ENCODE measurements at places on chromosomes 2 and 18. TPM values are rescaled to one million over a fixed set of nuclear protein-coding genes. Genes with fewer than 3 reads are reported as not detected.
A peak's percentile ranks its signal among the peaks of the same experiment; 100 is the strongest.

- no peak for DNase-seq
- H3K27me3 ChIP-seq = no peaks in the 10 kb centered on the region
- H3K36me3 ChIP-seq = no peaks in the 10 kb centered on the region
- no peak overlapping the region for H3K4me3 ChIP-seq
- H3K4me1 ChIP-seq = peaks cover 3% of the 10 kb centered on the region
- H3K27ac ChIP-seq = no peak overlapping the region
These were observed 70.4 kb upstream of the ST6GAL2 start for GRCh38 chr2:106956416-106956815.

- H3K36me3 ChIP-seq = no peaks in the 10 kb centered on the region
- no peak overlapping the region for H3K27ac ChIP-seq
- no peaks in the 10 kb centered on the region for H3K4me1 ChIP-seq
- H3K27me3 ChIP-seq = no peaks in the 10 kb centered on the region
These were observed 93.2 kb upstream of the CBLN2 start for GRCh38 chr18:72637299-72637698.

DNA sequence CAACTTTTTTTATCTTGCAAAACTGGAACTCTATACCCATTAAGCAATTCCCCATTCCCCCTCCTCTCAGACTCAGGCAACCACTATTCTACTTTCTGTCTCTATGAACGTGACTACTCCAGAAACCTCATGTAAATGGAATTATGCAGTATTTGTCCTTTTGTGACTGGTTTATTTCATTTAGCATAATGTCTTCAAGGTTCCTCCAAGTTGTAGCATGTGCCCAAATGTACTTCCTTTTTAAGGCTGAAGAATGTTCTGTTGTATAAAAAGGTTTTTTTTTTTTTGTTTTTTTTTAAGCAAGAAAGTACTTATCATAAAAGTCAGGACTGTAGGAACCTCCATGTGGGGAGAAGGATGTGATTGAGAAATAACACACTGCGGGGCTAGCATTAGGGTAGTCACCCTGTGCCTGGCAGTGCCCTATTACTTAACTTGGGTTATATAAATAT is 262.9 kb upstream of the FBXO11 start:
- no peak overlapping the region for H3K27ac ChIP-seq
- no peaks in the 10 kb centered on the region for H3K36me3 ChIP-seq
- H3K4me1 ChIP-seq = no peaks in the 10 kb centered on the region
- H3K4me3 ChIP-seq = no peak overlapping the region
- no peaks in the 10 kb centered on the region for H3K27me3 ChIP-seq

DNA sequence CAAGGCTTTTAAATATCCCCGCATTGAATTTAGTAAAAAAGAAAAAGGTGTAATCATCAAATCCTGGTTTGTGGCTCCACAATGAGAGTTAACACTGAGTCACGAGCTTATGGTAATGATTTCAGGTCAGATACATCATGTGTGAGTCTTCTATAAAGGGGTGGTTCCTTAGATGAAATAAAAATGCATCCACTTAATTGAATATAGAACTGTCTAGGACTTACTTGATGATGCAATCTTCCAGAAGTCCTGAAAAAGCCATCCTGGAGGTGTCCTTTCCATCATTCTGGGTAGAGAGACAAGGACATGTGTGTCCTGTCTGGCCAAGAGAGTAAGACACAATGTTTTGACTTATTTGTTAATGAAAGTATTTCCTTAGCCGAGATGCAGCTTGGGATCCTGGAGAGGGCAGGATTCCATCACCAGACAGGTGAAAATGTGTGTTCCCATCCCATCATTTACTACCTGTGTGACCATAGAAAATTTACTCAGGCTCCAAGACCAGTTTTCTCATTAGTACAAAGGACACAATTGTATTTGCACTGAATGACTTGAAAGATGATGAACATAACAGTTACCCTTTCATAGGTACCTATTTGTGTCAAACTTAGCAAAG is 1539.8 kb upstream of the PIK3C3 start:
- no peak overlapping the region for H3K27ac ChIP-seq
- peaks cover 17% of the 10 kb centered on the region for H3K4me1 ChIP-seq
- no peaks in the 10 kb centered on the region for H3K27me3 ChIP-seq
- no peak overlapping the region for H3K4me3 ChIP-seq
- DNase-seq = no peak
- no peaks in the 10 kb centered on the region for H3K36me3 ChIP-seq

DNA sequence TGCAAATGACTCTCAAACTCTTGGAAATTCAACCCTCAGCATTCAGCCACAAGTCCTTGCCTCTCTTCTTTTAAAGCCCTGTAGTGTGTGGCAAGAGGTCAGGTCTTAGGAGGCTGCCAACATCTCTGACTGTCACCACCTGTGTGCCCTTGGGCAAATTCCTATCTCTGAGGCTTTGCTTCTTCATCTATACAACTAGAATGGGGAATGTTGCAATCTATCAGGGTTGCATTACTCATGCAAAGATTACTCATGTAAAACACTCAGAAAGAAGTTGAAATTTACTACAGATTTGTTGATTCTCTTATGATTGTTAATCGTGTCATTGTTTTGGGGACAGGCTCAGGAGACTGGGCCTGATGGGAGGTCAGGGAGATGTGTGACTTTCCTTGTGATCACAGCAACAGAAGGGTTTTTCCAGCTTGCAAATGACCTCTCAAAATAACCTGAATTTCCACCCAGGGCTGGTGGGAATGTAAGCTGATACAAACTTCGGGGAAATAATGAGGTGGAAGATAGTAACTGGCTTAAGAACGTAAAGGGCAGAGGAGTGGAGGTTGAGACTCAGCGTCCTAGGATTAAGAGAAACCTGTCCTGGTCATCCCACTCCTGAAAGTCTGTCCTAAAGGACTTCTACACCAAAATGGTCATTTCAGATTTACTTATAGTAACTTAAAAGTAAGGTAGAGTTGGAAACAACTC is 32.1 kb upstream of the SIGLEC15 start:
- H3K27ac ChIP-seq = no peak overlapping the region
- DNase-seq = no peak
- H3K27me3 ChIP-seq = no peaks in the 10 kb centered on the region
- H3K4me3 ChIP-seq = no peak overlapping the region
- H3K4me1 ChIP-seq = no peaks in the 10 kb centered on the region
- peaks cover 2% of the 10 kb centered on the region for H3K36me3 ChIP-seq

DNA sequence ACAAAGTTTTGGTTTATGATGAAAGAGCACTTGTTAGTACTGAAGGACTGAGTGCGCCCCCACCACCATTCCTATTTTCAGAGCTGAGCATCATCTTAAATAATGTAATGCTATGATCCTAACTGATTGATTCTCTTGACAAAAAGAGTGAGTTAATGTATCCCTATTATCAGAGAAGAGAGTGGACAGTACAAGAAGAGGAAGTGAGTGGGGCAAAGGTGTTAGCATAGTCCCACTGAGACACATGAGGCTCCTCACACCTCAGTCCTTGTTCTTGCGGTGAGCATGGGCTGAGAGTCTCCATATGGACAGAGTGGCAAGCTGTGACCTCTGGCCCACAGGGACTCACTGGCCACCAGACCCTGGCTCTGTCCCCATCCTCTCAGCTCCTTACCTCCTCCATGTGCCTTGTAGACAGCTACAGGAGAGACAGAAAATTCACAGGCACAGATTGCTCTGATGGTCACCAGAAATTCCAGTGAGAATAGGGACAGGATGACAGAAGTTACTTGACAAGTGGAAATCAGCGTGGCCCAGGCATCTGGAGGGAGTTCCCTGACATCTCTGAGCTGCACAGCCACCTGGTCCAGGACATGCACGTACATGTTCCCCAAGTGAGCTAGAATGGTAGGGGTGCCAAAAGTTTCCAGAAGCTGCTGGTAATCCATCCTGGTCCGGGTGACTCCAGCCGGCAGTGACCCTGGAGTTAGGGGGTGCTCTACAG is 32.6 kb downstream of the NAPG start:
- H3K27me3 ChIP-seq = peaks cover 19% of the 10 kb centered on the region
- H3K36me3 ChIP-seq = peaks cover 10% of the 10 kb centered on the region
- H3K4me3 ChIP-seq = no peak overlapping the region
- no peak for DNase-seq
- peaks cover 15% of the 10 kb centered on the region for H3K4me1 ChIP-seq

DNA sequence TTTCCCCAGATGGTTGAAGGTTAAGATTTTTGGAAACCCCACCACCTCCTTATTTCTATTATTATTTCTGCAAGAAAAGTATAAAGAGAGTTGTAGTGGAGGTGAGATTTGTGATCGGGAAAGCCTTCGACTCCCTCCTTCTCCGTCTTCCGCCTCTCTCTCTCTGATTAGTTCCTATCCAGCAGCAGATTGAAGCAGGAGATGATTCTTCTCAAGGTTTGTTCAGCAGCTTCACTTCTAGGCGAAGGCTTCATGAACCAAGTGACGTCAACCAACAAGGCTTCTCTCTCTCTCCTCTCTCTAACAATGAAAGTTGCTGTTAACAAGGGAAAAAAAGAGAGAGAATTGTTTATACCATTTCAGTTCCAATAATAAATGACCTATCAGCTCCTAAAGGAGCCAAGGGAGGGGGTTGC is at the start of gene BAZ2B:
Gene BAZ2B, minus strand, starts transcription at position 263 of the 416 bp plus-strand sequence. CDS start 137,829 bp downstream, outside the sequence.
- peaks cover 10% of the 10 kb centered on the region for H3K36me3 ChIP-seq
- H3K27me3 ChIP-seq = peaks cover 21% of the 10 kb centered on the region
- H3K27ac ChIP-seq = peak within 1 kb of the TSS; percentile 99
- peaks cover 13% of the 10 kb centered on the region for H3K4me1 ChIP-seq
- peak within 1 kb of the TSS; percentile 98 for H3K4me3 ChIP-seq

DNA sequence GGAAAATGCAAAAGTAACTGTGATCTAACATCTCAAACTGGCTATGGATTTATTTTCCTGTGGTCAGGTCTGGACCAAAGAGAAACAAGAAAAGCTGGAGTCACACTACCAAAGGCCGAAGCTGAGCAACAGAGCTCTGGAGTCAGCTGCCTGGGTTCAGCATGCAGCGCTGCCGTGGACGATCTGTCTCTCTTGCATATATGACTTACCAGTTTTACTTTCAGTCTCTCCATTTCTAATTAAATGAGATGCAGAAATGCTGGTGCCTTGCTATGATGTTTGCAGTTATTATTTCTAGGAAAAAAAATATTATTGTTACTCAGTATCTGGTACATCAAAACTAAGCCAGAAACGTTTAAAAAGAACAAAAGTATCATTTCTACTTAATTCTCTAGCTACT is 813.2 kb downstream of the RNF144A start:
- no peaks in the 10 kb centered on the region for H3K27me3 ChIP-seq
- no peaks in the 10 kb centered on the region for H3K4me1 ChIP-seq
- no peaks in the 10 kb centered on the region for H3K36me3 ChIP-seq
- no peak overlapping the region for H3K4me3 ChIP-seq

DNA sequence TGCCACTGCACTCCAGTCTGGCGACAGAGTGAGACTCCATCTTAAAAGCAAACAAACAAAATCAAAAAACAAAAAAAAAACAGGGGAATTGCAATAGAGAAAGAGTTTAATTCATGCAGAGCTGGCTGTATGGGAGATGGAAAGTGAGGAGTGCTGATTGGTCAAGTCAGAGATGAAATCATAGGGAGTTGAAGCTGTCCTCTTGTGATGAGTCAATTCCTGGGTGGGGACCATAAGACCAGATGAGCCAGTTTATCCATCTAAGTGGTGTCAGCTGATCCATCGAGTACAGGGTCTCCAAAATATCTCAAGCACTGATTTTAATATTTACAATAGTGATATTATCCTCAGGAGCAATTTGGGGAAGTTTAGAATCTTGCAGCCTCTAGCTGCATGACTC is 45.3 kb downstream of the FRZB start:
- H3K36me3 ChIP-seq = no peaks in the 10 kb centered on the region
- no peak overlapping the region for H3K4me3 ChIP-seq
- no peak overlapping the region for H3K27ac ChIP-seq
- no peaks in the 10 kb centered on the region for H3K27me3 ChIP-seq
- peaks cover 8% of the 10 kb centered on the region for H3K4me1 ChIP-seq
- no peak for DNase-seq

DNA sequence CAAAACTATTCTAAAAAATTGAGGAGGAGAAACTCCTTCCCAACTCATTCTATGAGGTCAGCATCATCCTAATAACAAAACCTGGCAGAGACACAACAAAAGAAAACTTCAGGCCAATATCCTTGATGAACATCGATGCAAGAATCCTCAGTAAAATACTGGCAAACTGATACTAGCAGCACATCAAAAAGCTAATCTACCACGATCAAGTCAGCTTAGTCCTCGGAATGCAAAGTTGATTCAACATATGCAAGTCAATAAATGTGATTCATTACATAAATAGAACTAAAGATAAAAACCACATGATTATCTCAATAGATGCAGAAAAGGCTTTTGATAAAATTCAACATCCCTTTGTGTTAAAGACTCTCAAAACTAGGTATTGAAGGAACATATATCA is 63.1 kb downstream of the EHBP1 start:
- no peak for DNase-seq
- peaks cover 4% of the 10 kb centered on the region for H3K36me3 ChIP-seq
- no peaks in the 10 kb centered on the region for H3K4me1 ChIP-seq
- H3K27me3 ChIP-seq = no peaks in the 10 kb centered on the region

DNA sequence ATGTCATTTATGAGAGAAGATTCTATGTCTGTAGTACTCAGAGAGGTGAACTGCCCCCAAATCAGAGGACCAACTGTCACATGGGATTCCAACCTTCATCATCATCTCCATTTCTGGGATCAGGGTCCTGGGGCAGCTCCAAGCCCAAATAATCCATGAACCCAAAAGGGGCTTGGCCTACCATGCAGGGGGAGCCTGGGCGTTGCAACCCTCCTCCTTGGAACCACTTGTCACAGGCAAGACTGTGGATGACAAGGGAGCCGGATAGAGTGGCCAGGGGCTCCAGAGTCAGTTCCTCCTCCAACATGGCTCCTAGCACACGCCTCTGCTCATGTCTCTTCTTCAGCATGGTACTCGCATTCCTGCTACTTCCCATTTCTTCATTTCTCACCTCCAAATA is 7.9 kb downstream of the CTLA4 start:
- no peak overlapping the region for H3K27ac ChIP-seq
- DNase-seq = no peak
- H3K4me3 ChIP-seq = no peak overlapping the region

GRCh38 chr2:117763804-117764203 is 50.7 kb upstream of the DDX18 start:
- H3K4me3 ChIP-seq = no peak overlapping the region
- no peaks in the 10 kb centered on the region for H3K4me1 ChIP-seq
- no peaks in the 10 kb centered on the region for H3K36me3 ChIP-seq

GRCh38 chr2:201269764-201270163 is 9.4 kb downstream of the CASP8 start:
- no peaks in the 10 kb centered on the region for H3K27me3 ChIP-seq
- no peaks in the 10 kb centered on the region for H3K4me1 ChIP-seq
- H3K36me3 ChIP-seq = no peaks in the 10 kb centered on the region
- no peak overlapping the region for H3K4me3 ChIP-seq

The MAP3K20 gene
- total RNA-seq = 0.76 TPM

The CNDP2 gene
- 123 TPM for total RNA-seq

The FNDC4 gene
- 15.2 TPM for total RNA-seq

The SNTG2 gene
- total RNA-seq = 7.7 TPM

The CDH2 gene
- 224 TPM for total RNA-seq

The CNDP1 gene
- total RNA-seq = 0.27 TPM
